ENCODE measurements at places on chromosomes 13 and 19.

- no peak for DNase-seq
These were observed 14.8 kb downstream of the TFDP1 start for GRCh38 chr13:113599391-113599790.

GRCh38 chr19:29677001-29677817, 11.9 kb downstream of the PLEKHF1 start:
- no peak for DNase-seq

GRCh38 chr13:112509190-112509589, 78.8 kb downstream of the TUBGCP3 start:
- DNase-seq = no peak

- no peak for DNase-seq
These were observed 228.7 kb downstream of the KCNRG start for GRCh38 chr13:50243931-50244330.

DNA sequence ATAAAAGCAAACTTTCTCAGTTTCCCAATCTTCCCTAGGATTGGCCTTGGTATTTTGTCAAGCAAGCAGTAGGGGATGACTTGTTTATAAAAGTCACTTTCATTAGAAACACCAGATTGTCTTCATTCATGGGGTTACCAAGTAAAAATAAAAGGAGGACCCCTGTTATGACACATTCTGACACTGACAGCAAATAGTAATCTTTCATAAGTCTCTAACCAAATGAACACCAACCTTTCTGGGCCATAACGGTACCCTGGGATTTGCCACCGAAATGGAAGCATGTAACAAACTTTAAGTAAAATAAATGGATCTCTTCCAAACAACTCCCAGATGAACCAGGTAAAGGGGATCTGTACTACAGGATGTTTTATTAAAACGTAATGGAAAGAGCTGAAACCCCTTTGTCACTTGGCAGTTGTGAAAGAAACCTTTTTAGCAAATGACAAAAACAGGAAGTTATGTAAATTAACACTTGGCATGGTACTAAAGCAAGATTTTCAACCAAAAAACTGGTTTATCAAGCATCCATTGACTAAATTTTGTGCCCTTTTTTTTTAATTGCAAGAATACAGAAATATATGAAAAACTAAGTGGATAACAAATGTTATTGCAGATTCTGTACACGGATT, 335.6 kb downstream of the RBM26 start:
- no peak for DNase-seq

DNA sequence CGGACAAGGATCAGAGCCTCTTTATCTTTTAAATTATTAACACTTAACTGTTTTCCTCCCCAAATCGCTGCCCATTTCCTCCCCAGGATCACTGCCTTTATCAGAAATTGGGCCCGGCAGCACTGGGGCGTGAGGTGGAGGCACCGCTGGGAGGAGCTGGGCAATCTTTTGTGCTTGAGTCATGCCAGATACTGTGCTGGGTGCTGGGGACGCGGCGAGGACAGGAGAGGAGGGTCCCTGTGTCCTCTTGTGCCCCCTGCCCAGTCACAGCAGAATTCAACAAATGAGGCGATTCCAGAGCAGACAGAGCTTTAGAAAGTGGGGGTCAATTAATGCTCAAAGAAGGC, 347.8 kb downstream of the ZNF536 start:
- DNase-seq = no peak

- DNase-seq = peak; percentile 98
These were observed at the start of gene MKNK2 for GRCh38 chr19:2050991-2051772. Gene MKNK2 (minus strand): TSS chr19:2051244. CDS start chr19:2050851, 393 bp downstream.

DNA sequence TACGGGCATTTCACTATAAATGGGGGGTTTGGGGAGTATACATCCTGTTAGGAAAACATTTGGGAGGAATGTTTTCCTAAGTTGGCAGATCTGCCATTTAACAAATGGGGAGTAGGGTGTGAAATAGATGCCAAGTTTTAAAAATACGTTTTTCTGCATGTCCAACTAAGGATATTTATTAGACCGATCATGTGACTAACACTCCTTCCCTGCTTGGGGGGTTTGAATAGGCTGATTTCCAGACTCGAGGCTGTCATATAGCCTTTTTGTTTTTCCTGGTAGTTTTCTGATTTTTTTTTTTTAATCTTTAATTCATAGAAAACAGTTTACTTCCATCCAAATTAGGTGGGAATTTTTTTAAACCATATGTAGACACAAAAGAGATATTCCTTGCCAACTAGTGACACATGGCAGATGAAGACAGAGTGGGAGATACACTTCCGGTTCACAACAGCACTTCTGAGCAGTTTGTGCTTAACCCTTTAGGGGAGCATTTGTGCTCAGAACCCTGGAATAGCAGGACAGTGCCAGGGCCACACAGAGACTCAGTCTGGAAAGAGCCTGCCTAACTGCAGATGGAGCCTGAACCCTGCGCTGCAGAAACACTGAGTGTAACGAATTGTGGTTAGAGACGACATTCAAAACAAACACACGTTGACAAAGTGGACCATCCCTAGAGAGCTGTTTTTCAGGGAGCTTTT, 5.6 kb upstream of the GATAD2A start:
- DNase-seq = no peak

DNA sequence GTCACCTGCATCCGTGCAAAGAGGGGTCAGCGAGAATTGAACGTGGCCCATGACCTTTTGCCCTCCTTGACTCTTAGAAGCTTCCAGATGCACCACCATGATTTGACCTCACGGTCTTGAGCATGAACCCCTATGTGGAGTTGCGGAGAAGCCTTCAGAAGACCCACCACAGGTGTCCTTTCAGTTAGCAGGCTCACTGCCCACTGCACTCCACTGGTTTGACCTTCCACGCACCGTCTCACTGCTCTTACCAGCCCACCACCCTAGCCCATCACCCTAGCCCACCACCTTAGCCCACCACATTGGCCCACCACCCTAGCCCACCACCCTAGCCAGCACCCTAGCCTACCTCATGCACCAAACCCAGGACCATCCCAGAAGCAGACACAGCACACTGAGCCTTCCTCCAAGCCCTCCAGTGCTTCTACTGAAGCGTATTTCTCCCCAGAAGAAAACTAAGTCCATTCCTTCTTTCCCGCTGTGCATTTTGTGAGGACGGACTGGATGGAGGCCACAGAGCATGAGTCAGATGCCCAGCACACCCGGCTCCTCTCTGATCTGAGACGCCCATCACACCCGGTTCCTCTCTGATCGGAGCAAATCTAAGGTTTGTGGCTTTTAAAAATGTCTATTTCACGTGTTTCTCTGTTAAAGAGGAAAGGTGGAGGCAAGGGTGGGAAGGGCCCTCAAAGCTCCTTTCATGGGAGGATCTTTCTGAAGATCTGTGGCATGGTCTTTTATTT, 45.8 kb downstream of the SOX1 start:
- DNase-seq = no peak

GRCh38 chr13:103437651-103438050, 371.4 kb upstream of the SLC10A2 start:
- no peak for DNase-seq

- DNase-seq = no peak
These were observed 10.6 kb downstream of the KCNN1 start for GRCh38 chr19:17977488-17977887.

DNA sequence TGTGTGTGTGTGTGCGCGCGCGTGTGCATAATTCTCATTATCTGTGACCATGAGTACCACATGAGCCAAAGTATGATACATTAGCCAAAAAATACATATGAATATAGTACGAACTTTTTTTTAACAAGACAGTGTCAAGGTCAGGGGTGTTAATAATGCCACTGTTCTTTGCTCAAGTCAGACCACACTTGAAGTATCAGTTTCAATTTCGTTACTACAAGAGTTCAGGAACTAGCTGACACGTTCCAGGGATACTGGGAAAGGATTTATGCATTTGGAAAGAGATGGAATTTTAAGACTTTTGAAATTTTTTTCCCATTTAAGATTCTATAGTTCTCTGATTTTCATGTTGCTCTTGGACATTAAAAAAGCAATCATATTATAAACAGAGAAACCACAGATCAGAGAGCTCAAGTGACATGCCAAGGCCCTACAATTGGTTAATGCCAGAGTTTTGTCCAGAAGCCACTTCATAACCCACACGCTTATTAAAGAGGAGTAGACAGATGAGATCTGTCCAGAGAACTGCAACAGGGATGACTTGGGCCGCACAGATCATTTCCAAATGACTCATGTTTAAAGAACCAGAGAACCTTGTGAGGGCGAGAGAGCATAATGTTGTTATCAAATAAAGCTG, 718.8 kb upstream of the SGCG start:
- no peak for DNase-seq

- DNase-seq = no peak
These were observed 26.5 kb downstream of the FPR3 start for GRCh38 chr19:51821456-51821855.

DNA sequence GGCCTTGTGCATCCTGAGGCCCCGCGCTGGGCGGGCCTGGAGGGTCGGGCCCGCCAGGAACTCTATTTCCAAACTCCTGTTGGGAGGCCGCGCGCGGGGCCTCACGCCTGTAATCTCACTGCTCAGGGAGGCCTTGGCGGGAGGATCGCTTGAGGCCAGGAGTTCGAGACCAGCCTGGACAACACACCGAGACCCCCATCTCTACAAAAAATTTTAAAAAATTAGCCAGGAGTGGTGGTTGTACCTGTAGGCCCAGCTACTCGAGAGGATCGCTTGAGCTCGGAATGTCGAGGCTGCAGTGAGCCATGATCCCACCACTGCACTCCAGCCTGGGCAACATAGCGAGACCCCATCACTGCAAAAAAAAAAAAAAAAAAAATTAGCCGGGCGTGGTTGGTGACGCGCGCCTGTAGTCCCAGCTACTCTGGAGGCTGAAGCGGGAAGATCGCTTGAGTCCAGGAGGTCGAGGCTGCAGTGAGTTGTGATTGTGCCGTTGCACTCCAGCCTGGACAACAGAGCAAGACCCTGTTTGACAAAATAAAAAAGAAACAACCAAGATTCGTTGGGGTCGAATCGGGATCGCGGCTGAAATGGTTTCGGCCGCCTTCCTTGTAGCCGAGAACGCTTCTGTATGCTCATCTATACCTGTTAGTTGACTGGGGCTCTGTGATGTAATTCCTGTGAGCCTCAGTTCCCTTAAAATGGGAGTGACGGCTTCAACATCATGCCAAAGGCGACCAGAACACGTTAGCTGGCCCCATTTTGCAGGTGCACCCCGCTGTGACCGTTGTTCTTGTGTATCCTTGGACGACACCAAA, 636 bp downstream of the SF3A2 start:
- no peak for DNase-seq

DNA sequence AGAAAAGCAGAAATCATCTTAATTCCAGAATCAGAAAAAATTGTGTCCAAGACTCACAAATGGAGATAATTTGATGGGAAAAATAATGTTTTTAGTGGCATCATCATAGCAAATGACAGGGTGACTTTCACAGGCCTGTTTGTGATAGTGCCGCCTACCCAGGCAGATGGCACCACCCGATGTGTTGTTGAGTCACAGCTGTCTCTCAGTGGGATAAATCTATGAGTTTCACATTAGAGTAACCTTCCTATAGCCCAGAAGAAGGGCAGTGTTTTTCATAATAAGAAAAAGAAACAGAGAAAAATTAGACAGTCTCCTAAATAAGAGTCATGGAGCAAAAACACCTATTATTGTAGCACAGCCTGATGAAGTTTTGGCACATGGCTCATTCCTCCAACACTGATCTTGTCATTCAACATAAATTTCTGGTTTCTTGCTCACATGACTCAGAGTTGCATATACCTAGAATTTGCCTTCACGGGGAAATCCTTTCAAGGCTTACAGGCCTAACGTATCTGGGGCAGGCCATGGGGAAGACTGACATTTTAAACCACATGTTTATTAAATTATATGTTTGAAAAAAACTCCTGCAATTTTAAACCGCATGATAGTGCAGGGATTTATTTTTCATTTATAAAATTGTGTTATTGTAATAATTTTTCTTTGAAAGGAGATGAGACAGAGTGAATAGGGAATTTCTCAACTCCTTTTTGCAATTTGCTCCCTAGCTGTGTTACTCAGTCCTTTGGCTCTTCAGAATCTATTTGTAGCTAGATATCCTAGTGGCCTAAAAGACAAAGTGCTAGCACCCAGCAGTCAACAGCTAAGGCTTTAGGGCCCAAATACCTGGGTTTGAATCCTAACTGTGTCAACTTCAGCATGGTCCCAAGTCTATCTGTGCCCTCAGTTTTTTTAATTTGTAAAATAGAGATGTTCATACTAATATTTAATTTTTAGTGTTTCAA, 393.7 kb downstream of the NDFIP2 start:
- DNase-seq = no peak

DNA sequence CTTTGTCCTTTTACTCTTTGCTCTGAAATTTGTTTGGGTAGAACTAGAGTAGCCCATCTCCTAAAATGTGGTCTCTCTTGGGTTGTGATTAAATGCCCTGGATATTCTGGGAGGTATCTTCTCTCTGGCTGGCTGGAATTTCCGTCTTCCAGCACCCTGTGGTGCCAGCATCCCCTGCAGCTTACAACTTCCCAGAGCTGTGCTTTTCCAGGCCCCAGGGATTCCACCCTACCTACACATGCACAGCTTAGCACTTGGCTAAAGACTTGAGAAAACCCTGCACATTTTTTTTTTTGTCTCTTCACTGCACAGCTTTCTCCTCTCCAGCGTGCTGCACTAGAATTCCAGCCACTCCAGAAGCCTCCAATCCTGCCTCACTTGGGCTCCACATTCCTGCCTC, 334.7 kb downstream of the IRS2 start:
- DNase-seq = no peak

GRCh38 chr19:5336195-5336965, 4.2 kb downstream of the PTPRS start:
- DNase-seq = no peak

DNA sequence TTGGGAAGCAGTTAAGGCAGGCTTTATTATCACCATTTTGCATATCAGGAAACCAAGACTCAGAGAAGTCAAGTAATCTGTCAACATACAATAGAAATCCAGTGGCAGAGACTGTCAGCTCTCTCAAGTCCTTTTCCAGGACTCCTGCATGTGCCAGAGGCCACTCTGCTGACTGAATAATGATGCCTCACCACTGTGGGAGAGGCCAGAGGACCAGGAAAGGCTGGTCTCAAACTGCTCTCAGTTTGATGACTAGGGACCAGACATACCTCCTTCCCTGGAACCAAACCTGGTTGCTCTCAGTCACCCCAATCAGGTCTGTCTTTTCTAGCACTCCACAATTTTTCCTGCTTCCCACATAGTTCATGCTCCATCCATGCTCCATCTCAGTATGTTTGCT, 8.0 kb downstream of the RNASEH2B start:
- DNase-seq = no peak

GRCh38 chr13:99057310-99057975, 79.6 kb upstream of the DOCK9 start:
- no peak for DNase-seq

DNA sequence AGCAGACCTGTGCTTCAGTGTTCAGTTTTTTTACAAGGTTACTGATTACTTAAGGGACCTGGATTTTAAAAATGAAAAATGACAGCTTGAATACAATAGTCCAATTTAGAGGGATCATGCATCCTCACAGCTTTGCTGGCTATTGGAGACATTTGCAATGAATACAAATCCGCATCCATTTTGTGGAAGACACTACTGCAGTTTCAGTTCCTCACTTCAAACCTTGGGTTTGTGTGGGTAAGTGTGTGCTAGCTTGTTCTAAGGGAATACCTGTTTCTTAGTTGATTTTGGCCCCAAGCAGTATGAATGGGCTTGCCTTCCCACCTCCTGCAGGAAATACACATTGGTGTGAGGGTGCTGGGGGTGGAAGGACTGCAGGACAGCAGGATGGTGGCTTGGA, 222.4 kb downstream of the OLFM4 start:
- no peak for DNase-seq

GRCh38 chr19:1017115-1017905, 3.6 kb downstream of the TMEM259 start:
- no peak for DNase-seq

- no peak for DNase-seq
These were observed 49.5 kb upstream of the SIN3B start for GRCh38 chr19:16779539-16780163.

GRCh38 chr13:30726192-30726591, 9.2 kb upstream of the ALOX5AP start:
- no peak for DNase-seq
